ENCODE measurements at places on chromosomes 7 and 10.

GRCh38 chr10:123808286-123808685, 83.3 kb downstream of the CPXM2 start:
- no peak for DNase-seq

DNA sequence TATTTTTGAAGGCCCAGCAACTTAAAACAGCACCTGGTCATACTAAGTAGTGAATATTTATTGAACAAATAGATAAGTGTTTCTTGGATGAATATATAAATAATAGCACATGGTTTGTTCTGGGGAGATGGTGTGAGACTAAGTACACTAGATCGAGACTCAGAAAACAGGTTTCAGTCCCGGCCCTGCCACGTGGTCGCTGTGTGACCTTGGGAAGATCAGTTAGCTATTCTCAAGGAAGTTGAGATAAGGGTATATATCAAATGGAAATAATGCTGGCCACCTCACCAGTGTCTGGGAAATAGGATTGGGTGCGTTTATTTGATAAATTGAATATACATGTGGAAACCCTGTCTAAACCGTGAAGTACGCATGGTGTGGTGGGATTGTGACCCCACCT, 354.6 kb downstream of the SDK1 start:
- DNase-seq, result no peak

DNA sequence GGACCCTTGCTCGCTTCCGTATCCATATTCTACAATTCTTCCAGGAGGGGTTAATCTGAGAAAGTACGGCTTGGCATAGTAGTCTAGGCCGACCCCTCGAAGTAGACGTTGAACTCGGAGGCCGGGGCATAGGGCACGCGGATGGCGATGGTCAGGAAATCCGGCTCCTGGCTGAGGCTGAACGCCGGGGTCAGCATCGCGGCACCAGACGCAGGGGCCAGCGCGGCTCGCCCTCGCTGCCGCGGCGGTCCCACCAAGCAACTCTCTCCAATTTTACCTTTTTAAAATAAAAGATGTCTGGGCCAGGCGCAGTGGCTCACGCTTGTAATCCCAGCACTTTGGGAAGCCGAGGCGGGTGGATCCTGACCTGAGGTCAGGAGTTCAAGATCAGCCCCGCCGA, 7.3 kb upstream of the SGMS1 start:
- no peak for DNase-seq

- no peak for DNase-seq
These were observed 16.8 kb upstream of the HBP1 start for GRCh38 chr7:107152011-107152410.

- no peak for DNase-seq
These were observed 26.4 kb downstream of the LAMB4 start for GRCh38 chr7:108103558-108104298.

- no peak for DNase-seq
These were observed 805 bp downstream of the RASGEF1A start for GRCh38 chr10:43265799-43266721.

- no peak for DNase-seq
These were observed 163.2 kb downstream of the JAZF1 start for GRCh38 chr7:28017372-28017771.

DNA sequence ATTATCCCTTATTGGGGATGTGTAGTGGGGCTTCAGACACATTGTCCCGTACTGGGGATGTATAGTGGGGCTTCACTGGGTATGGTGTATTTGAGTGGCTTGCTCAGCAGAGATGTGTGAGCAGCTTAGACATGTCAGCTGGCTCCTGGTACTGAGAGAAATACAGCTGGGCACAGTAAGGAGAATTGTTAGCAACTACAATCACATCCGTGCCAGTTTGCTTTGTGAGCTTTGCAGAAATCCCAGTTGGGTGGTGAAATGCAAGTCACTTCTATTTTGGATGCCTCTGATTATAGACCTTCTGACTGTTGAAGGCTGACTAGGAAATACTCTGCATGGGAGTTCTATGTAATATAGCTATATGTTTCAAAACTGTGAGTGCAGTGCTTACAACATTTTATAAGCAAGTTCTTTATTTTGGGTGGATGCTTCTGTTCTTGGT, 10.8 kb downstream of the CCNY start:
- no peak for DNase-seq

DNA sequence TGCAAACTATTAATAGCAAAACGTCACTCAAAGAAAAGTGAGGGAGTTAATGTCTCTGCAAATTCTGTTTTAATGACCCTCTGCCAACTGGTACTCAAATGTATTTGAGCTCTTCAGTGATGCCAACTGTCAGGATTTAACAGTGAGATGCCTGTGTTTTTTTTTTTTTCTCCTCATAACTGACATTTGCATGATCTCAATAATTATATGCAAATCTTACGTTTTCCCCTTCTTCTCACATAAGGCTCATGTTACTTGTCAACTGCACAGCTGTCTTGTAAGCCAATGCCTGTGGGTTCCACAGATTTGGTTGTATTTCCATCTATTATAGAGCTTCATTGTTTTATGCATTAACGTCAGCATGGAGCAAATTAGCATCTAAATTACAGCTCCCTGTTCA, 38.2 kb downstream of the PPP1R3A start:
- DNase-seq, result no peak

DNA sequence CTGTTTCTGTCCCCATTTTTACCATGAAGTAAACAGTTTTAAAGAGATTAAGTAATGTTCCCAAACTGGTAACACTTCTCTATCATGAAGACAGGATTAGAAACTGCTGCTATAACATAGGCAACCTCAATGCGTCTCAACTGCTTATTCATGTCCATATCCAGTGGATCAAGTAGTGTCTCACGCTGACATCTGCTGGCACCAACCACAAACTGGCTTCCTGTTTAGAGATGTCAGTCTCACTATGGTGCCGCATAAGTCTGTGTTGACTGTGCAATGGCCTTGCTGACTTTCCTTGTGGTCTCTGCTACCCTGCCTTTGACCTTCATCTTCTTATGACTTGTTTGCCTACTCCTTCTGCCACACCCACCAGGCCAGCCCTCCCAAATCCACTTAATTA, 369.6 kb upstream of the DPP6 start:
- no peak for DNase-seq

All from activated CD8-positive, alpha-beta memory T cell treated with anti-CD3 and anti-CD28 coated beads for 1 hour (primary cell).